Umbilical cord (tissue), 2 donors: ENCODE measurements at places on chromosomes 2 and 18.

DNA sequence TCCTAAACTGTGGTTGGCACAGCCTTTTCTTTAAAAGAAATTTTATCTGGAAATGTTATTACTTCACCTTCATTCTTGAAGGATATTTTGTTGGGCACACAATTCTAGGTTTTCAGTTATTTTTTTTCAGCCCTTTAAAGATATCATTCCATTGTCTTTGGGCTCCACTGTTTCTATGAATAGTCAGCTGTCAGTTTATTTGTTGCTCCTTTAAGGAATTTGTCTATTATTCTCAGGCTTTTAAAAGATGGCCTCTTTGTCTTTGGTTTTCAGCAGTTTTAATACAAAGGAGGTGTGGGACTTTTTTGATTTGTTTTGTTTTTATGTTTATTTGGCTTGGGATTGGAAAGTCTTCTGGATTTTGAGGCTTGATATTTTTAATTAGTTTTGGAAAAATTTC, 61.8 kb downstream of the VAPA start:
- no peak for DNase-seq

DNA sequence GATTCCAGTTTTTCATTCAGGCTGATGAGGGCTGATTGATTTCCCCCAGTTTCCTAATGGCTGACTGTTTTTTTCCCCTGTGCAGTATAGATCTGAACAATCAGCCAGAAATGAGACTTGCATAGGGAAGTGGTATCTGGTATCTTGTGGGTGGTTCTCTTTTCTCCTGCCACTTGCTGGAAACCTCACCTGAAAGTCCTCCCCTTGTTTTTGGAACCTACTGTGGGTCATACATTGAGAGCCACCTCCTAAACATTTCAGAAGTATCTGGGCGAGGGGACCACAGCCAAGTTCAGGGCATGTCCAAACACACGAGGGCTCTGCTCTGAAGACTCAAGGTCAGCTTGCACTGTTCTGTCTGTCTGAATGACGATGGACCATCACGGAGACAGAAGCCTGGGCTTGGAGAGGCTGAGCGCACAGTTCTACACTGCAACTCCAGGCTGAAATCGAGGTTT, 19.3 kb downstream of the ALPK2 start:
- no peak for DNase-seq

DNA sequence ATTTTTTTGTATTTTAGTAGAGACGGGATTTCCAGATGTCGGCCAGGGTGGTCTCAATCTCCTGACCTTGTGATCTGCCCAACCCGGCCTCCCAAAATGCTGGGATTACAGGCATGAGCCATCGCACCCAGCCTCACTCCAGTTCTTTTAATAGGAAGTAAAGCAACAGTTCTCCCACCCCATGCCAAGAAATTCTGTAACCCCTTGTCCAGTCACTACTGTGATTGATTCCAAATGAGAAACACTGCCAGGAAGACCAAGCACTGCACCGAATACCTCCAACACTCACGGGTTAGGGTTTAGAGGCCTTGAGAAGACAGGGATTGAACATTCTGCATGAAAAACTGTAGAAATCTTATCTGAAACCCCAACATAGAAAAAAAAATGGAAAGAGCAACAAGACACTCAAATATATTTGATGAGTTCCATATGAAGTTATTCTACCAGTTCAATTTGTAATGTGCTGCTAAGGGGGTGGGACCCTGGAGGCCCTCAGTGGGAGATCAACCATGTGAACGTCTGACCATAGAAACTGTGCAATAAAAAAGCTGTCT, 48.2 kb upstream of the BIN1 start:
- peak; percentile 57 for DNase-seq

DNA sequence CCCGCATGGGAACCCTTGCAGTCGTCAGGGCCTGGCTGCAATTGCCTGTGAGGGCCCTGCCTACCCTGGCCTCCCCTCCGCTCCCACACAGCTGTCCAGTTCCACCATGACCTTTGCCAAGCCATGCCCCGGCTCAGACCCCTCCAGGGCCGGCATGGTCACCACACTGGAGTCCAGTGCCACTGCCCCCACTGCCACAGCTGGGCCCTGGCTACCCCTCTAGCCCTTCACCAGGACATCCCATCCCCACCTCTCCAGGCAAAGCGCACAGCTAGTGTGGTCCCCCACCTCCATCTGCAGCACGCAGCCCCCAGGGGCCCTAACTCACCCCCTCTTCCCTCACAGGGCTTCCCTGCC, 70.3 kb upstream of the SMAD7 start:
- no peak for DNase-seq

GRCh38 chr2:27118525-27119329, at the start of gene CGREF1:
CGREF1 (minus strand) TSS chr2:27119128; CDS start chr2:27104366, 14,762 bp downstream.
- DNase-seq = no peak

DNA sequence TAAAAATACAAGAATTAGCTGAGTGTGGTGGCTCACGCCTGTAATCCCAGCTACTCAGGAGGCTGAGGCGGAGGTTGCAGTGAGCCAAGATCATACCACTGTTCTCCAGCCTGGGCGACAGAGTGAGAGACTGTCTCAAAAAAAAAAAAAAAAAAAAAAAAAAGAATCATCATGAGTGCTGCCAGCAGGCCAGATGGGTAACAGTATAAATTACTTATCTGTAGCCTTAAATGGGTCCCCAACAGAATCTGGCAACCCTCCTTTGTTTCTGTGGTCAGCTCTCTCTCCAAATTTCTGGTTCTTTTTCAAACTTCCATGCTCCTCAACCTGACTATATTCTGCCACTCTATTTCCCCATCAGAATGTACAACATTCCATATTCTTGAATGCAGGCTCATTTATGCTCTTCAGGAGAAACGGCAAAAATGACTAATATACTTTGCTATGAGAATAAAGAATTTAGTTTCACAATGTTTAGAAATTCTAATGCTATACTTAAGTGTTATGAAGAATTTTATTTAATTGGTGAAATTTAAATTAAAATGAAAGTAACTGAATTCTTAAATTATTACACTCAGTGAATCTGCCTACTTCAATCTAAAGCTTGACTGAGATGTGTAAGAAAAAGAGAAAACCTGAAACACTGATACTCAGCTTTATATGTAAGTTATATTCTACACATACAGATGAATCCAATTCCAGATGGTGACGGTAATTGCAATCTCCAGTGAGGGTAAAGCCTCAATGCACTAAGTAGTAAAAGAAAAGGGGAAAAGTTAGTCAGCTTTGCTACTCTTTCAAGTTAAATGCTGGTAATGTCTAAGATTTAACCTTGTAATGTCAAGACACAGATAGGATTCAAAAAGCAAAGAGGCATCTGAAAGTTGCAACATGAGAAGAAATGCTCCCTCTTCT, 24.8 kb downstream of the LPIN2 start:
- DNase-seq = peak; percentile 53

DNA sequence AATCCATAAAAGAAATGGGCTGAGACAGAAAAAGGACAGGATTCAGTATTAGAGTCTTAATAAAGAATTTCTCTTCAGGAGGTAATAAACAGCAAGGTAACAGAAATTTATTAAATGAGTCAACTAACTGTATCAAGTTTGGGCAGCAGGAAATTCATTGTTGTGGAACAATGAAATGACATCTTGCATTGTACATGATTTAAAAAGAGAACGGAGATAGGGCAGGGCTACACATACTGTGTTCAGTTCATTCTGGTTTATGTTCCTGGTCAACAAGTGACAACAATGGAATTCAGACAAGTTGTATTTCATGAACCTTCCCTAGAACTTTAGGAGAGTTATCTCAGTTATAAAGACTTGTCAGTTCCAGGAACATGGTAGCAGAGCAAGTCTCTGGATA, 961.3 kb downstream of the SOCS6 start:
- DNase-seq = no peak

GRCh38 chr2:135775420-135775819, 33.8 kb downstream of the UBXN4 start:
- DNase-seq = peak; percentile 70

- DNase-seq = no peak
Measured at GRCh38 chr2:18647731-18648130, 58.4 kb upstream of the NT5C1B start.

GRCh38 chr2:64601785-64602391, 51.8 kb downstream of the SERTAD2 start:
- no peak for DNase-seq

DNA sequence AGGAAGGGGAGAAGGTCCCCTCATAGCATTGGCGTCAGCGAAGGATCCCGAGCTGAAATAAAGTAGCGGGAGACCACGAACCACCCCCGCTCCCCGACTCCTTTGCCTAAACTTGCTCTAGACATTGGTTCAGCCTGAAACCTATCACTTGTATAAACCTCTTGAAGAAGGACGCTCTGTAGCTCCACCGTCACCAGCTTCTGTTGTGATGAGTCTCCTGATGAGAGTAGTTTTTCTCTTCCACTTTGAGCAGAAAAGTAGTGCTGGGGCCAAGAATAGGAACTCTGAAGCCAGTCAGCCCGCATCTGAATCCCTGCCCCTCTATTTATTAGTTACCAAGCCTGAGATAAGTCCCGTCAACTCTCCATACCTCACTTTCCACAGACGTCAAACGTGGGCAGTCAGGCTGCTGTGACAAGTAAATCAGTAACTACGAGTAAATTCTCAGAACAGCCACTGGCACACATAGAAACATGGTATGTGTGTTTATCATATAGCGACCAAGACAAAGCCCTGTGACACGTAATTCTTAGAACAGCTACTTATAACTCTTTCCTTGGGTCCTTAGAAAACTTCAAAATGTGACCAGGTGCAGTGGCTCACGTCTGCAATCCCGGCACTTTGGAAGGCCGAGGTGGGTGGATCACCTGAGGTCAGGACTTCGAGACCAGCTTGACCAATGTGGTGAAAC, 61.7 kb downstream of the CD226 start:
- DNase-seq = no peak

- no peak for DNase-seq
Measured at GRCh38 chr2:148039783-148040182, 18.9 kb downstream of the MBD5 start.

- DNase-seq = peak; percentile 75
Measured at GRCh38 chr2:113842919-113843736, 46.8 kb upstream of the ACTR3 start.

- DNase-seq = peak; percentile 91
Measured at GRCh38 chr2:219446101-219446504, 11.5 kb downstream of the SPEG start.

GRCh38 chr18:71808616-71809015, 735.5 kb downstream of the CBLN2 start:
- peak; percentile 2 for DNase-seq

GRCh38 chr2:168666339-168666738, 136.1 kb upstream of the NOSTRIN start:
- no peak for DNase-seq

DNA sequence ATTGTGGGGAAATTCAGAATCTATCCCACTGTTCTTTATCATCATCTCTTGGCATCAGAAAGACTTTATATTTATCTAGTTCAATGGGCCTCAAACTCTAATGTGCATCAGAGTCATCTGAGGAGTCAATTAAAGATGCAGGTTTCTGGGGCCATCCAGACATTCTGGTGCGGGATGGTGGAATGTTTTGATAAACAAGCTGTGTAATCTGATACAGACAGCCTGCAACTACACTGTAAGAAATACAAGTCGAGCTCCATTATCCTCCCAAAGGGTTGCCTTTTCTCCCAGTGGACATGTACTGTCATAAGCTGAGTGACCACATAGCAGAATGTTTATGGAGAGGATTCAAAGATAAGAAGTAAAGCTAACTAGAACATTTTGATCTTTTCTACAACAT, 515.3 kb upstream of the DCC start:
- no peak for DNase-seq

DNA sequence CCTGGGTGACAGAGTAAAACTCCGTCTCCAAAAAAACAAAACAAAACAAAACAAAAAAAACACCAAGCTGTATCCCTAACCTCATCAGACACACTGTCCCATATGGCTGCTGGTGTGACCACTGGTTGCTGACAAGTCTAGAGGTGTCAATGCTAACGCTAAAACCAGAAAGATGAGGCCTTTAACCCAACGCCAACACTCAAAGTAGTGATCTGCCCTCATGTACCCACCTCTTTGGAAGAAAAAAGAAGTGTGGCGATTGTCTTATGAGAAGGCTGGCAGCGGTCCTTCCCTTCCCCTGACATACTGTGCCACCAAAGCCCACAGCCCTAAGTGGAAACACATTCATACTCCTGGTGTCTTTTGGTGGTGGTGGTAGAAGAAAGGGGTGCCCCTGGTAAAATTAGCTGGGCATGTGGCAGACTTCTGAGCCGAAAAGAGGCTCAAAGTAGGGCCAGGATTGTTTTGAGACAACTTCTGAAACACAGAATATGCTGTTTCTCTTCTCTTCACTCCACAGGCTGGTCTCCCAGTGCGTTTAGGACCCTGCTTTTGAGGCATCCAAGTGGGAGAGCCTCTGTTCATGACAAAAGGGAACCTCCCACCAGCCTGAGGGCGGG, 9.8 kb downstream of the SERTAD2 start:
- no peak for DNase-seq

DNA sequence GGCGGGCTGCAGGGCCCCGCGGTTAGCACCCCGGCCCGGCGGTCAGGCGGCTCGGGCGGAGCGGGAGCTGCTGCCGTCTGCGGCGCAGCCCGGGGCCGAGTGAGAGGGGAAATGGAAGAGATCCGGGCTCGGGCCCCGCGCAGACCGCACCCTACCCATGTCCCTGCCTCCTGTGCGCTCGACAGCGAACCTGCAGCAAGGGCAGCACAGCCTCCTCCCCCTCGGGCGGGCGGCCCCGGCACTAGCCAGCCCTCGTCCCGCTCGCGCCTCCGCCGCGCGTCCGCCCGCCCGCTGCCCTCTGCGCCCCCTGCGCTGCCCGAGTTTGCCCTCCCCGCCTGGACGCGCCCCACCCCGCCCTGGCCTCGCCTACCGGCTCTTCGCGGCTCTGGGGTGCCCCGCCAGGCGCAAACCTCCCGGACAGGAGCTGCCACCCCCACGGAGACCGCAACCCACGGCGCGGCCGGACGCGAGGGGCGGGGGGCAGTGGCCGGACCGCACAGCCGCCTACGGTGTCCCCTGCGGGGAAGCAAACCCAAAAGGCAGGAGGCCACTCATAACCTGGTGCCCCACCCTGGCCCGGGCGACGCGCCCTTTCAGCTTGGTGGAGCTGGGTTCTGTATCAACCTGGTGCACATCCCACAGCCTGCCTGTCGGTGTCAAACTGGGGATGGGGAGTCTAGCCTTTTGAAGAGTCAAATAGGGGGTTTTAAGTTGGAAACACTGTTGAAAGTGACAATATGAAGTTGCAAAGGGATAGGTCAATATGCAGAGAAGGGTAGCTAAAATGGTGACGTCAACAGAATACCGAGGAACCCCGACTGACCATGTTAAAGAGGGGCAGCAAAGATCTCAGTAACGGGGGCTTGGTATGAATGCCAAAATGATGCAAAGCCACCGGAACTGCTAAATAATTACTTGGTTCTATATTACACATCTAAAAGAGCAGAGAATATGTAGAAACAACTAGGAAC, at the start of gene IHH:
Gene IHH, minus strand, starts transcription at position 101 of the 971 bp plus-strand sequence. CDS start 454 bp downstream, outside the sequence.
- no peak for DNase-seq

GRCh38 chr2:17780546-17780945, 26.6 kb downstream of the GEN1 start:
- DNase-seq = no peak
